NCI-H2171 treated with DMSO at 0.1 percent for 48 hours (cell line): ENCODE measurements at places on chromosomes 16 and 17.

- no peak for DNase-seq
Measured at GRCh38 chr17:13598353-13599167, 3.2 kb downstream of the HS3ST3A1 start.

DNA sequence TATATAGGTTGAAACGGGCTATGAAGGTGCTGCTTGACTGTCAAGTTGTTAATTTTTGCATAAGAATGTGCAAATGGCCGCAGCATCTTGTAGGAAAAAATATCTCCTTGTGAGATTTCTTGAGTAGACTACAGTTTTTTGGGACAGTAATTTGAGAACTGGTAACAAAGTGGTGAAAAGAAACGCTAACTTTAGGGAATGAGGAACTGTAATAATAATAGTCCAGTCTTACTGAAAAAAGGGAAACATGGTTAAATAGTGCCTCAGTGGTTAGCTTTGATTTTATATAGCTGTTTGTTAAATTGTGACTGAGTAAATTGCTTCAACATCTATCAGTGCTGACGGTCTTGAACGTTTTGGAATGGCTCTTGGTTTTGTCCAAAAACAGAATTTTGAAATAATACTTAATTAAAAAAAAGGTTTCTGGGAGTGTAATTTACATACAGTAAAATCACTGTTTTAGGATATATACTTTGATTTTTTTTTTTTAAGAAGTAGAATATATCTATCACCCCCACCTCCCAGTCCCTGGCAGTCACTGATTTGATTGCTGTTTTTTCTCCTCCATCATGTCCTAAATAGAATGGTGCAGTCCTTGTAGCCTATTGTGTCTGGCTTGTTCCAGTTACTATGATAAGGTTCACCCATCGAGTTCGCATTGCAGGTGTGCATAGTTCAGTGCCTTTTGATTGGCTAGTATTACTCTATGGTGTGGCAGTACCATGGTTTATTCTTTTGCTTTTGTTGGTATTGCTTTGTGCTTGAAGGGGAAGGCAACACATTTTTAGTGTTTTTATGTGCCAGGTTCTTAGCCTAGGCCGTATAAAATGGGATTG is 2.8 kb downstream of the HAPSTR1 start:
- no peak for DNase-seq

- no peak for DNase-seq
Measured at GRCh38 chr17:35819455-35819854, 10.2 kb downstream of the TAF15 start.

GRCh38 chr17:61250335-61250890 is 149.2 kb upstream of the TBX2 start:
- DNase-seq, result no peak

DNA sequence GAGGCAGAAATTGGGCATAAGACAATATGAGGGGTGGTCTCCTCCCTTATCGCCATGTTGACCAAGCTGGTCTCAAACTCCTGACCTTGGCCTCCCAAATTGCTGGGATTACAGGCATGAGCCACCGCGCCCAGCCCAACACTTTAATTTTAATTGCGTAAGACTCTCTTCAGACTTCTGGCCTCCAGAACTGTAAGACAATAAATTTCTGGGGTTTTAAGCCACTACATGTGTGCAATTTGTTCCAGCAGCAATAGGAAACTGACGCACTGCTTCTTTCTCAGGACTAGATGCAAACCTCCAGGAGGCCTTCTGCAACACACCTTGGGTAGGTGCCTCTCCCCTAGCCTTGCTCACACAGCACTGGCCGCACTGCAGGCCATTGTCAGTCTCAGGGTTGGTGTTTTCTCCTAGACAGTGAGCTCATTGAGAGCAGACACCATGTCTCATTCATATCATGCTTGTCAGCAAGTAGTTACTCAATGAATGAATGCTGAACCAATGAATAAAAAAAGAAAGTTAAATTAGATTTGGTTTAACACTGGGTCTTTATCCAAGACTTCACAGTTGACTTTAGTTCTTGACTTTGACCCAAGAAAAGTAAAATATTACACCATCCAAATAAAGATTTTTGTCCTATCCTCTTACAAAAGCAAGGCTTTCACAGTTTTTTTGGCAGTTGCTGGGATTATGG is 5.5 kb upstream of the ACSF2 start:
- no peak for DNase-seq

DNA sequence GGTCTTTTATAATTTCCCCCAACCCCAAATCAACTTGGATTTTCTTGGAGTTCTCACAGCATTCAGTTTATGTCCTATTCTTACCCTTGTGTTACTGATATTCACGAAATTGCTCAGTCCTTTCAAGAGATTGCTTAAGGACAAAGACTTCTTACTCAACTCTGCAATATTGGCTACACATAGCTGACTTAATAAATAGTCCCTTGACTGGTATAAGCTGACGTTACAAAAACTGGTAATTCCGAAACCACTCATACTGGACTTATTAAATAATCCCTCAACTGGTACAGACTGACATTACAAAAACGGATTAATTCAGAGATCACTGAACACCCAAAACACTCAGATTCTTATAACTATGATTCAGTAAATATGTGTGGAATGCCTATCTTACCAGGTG is 860 bp downstream of the TIGD7 start:
- DNase-seq, result no peak

DNA sequence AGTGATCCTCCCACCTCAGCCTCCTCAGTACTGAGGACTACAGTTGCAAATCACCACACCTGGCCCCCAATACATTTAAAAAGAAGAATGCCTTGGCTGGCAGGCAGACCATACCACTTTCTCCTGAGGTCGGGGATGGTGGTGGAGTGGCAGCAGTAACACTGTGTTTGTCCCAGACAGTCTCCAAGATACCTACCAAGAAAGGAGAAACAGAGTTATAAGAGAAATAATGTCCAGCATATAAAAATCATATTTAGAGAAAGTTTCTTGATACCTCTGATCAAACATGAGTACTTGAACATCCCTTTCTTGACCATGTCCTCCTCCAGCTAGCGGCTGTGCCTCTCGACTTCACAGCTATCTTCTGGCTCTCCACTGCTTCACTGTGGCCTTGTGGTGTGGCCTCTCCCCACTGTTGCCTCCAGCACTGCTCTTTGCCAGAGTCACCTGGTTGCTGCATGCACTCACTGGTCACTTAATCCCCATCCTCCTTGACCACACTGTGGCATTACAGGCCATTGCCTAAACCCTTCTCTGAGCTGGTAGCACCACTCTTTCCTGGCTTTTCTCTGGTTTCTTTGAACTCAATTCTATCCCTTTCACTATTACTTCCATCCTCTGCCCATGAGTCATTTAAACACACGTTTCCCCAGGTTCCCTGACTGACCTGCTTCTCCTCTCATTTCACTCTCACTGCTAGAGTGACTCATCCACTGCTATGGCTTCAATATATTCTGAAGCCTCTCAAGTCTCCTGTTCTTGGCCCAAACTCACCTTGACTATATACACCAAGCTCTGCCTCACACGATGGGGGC is 45.2 kb downstream of the XPO6 start:
- no peak for DNase-seq

DNA sequence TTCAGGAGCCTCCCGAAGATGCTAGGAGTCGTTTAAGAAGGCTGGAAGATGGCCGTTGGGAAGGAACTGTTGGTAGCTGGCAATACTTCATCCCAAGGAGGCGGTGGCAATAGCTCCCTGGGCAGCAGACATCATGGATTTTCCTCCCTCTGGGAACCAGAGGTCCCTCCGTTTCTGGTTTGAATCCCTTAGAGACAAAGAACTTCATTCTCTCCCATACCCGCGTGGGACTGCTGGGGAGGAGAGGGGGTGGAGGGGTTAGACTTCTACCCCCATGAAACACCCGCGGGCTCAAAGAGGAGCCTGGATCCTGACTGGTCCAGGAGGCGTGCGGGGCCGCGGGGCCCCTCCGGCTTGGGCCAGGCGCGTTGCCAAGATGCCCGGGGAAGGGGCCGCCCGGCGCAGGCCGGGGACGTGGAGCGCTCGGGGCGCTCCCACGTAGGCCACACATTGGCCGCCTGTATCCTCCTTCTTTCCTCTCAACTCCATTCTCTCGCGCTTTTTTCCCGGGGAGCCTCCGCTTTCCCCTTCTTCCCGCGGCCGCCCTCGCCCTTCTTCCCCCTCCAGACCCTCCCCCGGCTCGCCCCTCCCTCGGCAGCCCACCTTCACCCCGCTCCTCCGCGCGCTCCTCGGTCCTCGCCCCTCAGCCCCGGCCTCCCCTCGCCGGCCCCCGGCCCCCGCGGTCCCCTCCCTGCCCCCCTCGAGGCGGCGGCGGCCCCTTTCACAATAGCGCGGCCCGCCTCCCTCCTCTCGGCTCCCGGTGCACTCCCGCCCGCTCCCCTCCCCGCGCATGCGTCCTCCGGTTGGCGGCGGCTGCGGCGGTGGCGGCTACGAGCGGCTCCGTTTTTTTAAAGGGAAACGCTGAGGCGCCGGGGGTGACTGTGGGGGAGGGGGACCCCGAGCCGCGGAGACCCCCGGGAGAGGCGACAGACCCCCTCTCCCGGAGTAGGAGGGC is at the start of gene MSL1:
Gene MSL1 (plus strand): TSS at position 791 of the 955 bp plus-strand sequence. CDS start 642 bp downstream, outside the sequence.
- peak; percentile 76 for DNase-seq

GRCh38 chr16:28984619-28985135 is at the start of gene LAT:
Gene LAT, plus strand, starts transcription at chr16:28985052. Its CDS starts 366 bp downstream, at chr16:28985418.
- no peak for DNase-seq

GRCh38 chr17:32498391-32498790 is 11.6 kb downstream of the CDK5R1 start:
- peak; percentile 84 for DNase-seq

DNA sequence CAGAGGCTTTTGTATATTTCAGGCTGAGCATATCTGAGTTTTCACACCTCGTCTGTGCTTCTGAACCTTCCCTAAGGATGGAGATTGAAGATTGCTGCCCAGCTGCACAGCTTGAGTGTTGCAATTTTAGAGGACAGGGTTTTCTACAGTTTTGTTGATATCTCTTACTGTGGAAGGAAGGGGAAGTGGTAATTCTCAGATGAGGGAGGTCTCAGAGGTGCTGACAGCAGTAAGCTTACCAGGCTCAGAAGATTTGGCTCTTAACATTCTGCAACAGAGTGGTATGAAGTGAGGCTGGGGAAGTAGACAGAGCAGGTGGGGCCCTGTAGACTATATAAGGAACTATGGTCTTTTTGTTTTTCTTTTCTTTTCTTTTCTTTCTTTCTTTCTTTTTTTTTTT is 45.8 kb upstream of the ARHGAP17 start:
- no peak for DNase-seq

- no peak for DNase-seq
Measured at GRCh38 chr17:10754861-10755591, 25.2 kb upstream of the TMEM220 start.

DNA sequence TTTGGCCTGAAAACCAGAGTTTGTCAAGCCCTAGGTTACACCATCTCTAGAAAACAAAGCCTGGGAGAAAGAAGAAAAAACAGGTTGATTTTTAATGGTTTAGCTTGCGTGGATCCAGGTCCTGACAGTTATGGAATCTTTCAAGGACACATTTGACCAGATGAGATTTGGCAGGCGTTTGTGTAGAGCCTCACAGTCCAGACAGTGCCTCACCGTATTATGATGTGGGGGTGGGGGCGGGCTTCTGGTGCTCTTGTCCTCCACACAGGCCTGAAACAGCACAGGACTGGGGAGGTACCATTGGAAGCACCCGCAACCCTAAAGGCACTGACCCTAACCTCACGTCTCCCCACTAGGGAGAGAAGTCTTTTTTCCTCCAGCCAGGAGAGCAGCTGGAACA is 19.6 kb downstream of the MVP start:
- no peak for DNase-seq

DNA sequence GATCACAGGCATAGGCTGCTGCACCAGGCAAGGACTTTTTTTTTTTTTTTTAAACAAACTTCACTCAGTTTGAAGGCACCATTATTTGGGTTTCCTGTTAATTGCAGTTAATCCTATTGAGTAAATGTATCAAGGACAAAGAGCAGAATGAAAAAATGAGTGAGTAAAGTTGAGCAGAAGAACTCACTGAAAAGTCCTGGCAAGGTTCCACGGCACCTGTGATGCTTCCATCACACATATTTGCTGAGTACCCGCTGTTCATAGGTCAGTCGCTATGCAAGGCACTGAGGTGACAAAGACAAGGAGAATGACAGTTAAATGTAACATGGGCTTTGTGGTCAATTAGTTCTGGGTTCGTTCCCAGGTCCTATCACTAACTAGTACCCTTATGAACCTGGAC is 670.0 kb downstream of the MAF start:
- DNase-seq, result no peak

GRCh38 chr17:50048146-50048720 is 7.7 kb upstream of the ITGA3 start:
- DNase-seq, result no peak

DNA sequence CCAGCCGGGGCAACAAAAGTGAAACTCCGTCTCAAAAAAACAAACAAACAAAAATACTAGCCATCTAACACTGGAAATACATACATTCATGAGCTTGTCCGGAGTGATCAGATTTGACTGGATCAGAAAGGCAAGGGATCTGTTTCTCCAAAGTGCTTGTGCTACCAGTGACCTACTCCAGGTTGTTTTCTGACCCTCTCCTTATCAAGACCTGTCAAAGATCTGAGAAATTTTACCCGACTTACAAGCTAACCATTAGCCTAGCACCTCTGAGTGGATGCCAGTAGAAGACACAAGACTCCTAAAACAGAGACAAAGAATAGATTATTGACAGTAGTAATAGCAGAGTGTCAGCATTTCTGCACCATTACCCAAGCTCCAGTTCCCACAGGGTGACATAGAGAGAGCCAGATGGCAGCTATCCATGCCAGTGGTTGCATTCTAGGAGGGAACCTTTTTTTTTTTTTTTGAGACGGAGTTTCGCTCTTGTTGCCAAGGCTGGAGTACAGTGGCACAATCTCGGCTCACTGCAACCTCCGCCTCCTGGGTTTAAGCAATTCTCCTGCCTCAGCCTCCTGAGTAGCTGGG is 9.8 kb downstream of the ASPA start:
- peak; percentile 91 for DNase-seq

DNA sequence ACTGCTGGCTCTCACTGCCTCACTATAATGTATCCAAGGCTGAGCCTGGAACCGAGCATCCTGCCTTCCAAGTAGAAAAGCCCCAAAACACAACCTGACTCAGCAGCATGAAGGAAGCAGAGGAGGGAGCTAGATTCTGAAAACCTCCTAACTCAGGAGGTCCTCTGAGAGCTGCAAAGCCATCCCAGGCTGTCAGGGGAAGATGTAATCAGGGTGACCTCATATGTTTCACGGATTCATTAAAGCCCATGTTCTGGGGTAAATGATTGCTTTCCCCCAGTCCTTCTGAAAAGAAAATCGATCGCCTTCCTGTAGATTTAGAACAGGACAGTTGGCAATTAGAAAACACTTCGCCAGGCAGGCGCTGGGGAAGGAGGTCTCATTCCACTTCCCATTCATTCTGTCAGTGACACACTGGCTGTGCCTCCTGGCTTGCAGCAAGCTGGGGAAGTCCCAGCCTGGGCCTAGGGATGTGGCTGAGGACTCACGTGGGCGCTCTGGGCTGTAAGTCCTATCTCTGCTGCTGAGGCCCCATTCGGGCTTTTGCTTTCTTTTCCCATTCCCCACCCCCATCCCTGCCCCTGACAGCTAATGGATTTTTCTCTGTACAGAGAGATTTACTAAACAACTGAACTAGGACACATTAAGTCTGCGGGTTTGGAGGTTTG is 75.7 kb upstream of the TMEM132E start:
- DNase-seq, result no peak

GRCh38 chr17:66459811-66460270 is 157.4 kb downstream of the PRKCA start:
- no peak for DNase-seq
